B cell (primary cell): ENCODE measurements at places on chromosomes 3 and 15. TPM values are rescaled to one million over a fixed set of nuclear protein-coding genes. Genes with fewer than 3 reads are reported as not detected.

RAB8B gene
- 58.1 and 61.3 TPM in 2 replicates for total RNA-seq

DNA sequence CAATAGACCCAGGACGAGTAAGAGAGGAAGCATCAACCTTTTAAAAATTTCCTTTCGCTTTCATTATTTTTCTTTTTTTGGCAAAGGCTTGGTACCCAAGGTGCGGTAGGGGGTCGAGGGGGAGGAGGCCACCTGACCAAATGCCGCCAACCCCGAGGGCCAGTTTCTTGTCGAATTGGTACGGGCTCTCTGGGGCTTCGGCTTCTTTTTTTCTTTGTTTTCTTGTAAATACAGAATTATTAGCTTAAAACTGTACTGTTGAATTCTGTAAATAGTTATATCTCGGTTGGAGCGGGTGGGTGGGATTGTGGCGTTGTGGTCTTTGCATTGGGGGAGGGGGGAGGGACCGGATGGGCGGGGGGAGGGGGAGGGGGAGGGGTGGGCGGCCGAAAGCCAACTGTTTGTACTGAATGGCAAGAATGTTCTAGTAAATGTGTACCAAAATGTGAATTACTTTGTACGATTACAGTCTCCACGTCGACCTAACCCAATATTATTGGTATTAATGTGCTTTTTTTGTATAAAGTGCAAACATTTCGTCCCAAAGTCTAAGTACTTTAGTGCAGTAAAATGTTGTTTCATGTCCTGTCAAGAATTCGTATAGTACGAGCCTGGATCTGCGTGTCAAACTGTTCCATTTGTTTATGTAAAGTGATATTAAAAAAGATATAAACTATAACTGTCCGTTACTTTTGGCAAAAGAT is 4.7 kb downstream of the ZIC1 start:
- H3K4me1 ChIP-seq: peaks cover 25% of the 10 kb centered on the region
- no peaks in the 10 kb centered on the region for H3K36me3 ChIP-seq
- no peak for DNase-seq
- H3K4me3 ChIP-seq: peak overlapping the region; percentile 19
- H3K27me3 ChIP-seq: peaks cover 2% of the 10 kb centered on the region

DNA sequence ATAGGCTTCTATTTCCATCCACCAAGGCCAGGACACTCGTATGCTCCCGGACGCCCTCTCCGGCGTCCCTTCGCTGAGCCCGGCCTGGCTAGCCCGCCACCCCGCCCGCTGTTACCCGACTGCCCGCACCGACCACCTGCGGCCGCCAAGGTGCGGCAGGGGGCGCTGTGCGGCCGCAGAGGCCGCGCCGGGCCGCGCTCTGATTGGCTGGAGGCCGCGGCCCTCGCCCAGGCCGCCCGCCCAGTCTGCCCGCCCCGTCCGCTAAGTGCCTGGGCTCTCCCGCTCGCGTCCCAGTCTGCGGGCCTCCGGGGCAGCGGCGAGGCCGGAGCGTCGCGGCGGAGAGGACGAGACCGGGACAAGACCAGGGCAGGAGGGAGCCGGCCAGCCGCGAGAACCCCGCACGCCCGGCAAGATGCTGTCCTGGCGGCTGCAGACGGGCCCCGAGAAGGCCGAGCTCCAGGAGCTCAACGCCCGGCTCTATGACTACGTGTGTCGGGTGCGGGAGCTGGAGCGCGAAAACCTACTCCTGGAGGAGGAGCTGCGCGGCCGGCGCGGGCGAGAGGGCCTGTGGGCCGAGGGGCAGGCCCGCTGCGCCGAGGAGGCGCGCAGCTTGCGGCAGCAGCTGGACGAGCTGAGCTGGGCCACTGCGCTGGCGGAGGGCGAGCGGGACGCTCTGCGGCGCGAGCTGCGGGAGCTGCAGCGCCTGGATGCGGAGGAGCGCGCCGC is at the start of gene SYNM:
TSS of gene SYNM (plus strand) at position 293 of the 726 bp plus-strand sequence. CDS start at position 413, 120 bp downstream.
- H3K4me1 ChIP-seq: peaks cover 14% of the 10 kb centered on the region
- no peaks in the 10 kb centered on the region for H3K36me3 ChIP-seq
- no peak within 1 kb of the TSS for H3K27ac ChIP-seq
- peaks cover 17% of the 10 kb centered on the region for H3K27me3 ChIP-seq
- peak; percentile 55 for DNase-seq

CEMIP gene
- total RNA-seq: 0.24 and 0.32 TPM in 2 replicates

- DNase-seq: no peak
- H3K27me3 ChIP-seq: no peaks in the 10 kb centered on the region
- peaks cover 23% of the 10 kb centered on the region for H3K4me1 ChIP-seq
- peak overlapping the region; percentile 83 for H3K27ac ChIP-seq
- peaks cover 37% of the 10 kb centered on the region for H3K36me3 ChIP-seq
These were observed 1.4 kb downstream of the ST6GAL1 start for GRCh38 chr3:186931532-186932280.

DTX3L gene
- total RNA-seq: 41.1 and 44.0 TPM in 2 replicates
